ENCODE measurements at places on chromosomes 3 and 15.

DNA sequence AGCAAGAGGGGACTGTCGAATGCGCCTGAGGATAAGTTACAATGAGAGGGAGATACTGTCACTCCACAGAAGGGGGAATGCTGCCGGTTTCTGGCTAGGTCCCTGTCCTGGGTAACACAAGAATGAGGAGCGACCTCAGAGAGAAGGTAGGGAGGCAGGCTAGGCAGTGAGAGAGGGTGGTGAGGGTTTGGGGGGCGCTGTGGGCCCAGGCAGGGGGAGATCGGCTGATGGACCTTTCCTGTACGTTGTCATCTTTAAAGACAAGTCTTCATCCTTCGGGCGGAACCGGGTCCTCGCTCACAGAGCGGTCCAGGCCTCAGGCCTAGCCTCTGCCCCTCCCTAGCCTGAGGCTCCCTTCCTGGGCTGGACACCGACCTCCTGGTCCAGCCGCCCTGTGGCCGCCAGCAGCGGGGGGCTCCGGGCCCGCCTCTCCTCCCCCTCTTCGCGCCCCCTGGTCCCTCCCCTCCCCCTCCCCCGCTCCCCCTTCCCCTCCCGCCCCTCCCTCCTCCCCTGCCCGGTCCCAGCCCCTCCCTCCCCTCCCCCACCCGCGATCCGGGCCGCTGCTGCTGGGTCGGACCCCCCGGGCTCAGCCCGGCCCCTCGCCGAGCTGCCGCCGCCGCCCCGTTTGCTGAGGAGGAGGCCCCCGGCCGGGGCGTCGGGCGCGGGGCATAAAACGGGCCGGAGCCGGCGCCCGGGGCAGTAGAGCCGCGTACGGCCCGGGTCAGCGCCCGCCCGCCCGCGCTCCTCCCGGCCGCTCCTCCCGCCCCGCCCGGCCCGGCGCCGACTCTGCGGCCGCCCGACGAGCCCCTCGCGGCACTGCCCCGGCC is at the start of gene CHRD:
CHRD (plus strand) TSS at position 697 of the 827 bp plus-strand sequence. CDS start 265 bp downstream, outside the sequence.
- DNase-seq = no peak

DNA sequence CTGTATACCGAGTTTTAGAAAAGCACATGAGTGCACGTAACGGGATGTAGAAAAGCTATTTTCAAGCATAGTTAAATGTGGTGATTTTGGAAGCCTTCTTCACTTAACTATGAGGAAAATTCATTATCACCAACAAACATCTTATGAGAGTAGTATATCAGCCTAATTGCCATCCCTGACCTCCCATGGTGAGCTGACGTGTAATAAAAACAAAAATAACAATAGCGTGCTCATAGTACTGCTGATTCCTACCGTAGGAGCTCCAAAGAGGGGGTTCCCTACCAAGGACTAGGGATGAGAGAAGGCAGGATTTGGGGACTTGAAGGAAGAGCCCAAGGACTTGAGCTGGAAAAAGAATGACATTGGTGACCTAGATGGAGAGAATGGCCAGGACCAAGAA is 16.9 kb downstream of the ST8SIA2 start:
- DNase-seq = no peak

DNA sequence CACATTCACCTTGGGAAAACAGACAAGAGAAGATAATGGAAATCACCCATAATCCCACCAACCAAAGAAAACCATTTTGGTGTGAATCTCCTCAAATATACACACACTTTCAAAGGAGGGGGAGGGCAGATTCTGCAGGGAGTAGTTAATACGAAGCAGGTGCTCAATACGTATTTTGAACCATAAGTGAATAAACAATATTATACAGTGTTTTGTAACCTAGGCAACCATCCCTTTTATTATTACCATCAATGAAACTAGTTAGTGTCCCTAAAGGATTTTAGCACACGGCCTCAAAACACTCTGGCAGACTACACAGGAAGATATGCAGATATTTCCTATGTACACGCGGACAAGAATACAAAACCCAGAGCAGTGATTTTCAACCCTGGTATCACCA is 6.1 kb downstream of the OSBPL10 start:
- no peak for DNase-seq

DNA sequence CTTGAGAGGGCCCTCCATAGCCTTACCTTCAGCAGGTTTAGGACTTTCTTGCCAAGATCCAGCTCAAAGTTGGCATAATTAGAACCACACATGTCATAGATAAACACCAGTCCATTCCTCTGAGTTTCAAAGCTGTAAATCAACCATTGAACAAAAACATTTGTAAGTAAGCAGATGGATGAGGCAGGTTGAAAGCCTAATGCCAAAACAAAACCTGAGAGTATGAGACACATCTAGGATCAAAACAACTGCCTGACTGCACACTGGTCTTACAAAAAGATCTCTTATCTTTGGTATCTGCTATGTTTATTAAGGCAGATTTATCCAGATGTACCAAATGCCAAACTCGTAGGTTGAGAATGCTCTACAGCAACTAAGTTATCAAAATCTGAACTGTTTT is 61.9 kb downstream of the PTPN9 start:
- no peak for DNase-seq

GRCh38 chr15:75869446-75869845 is 26.2 kb downstream of the UBE2Q2 start:
- DNase-seq = no peak

GRCh38 chr3:132315851-132316250 is 1.4 kb upstream of the ACP3 start:
- DNase-seq = no peak

DNA sequence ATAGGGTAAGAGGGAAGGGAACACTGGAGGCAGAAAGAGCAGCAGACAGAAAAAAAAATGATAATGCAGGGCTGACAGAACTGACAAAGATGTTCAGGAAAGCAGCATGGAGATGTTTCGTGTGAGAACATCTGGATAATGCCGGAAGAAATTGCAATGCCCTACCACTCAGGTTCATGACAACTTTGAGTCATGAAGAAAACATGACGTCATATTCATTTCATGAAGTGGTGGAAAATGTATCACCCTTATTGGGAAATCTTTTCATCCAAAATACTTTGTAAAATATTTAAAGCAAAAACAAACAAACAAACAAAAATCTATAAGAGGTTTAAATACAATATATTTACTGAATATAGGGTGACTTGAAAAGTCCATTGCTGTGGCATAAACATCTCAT is 305.4 kb upstream of the IGF1R start:
- no peak for DNase-seq

DNA sequence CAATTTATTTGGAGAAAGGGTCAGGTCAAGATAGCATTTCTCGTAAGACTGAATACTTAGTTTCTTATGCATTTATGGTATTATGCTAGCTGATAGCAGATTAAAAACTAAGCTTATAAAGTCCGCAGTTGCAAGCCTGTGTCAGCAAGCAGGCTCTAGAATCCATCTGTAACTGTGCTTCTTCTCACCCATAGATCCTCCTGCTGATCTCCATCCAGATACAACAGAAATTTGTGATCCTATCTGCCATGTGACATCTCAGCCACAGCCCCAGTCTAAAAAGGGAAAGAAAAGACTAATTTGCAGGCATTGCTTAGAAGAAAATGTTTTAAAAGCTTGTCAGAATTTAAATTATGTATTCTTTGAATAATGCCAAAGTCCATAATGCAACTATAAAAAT is 265.4 kb upstream of the CCDC54 start:
- DNase-seq = no peak

- no peak for DNase-seq
Measured at GRCh38 chr15:94703596-94703995, 472.2 kb downstream of the MCTP2 start.

- no peak for DNase-seq
Measured at GRCh38 chr3:14775563-14775962, 43.2 kb upstream of the FGD5 start.

DNA sequence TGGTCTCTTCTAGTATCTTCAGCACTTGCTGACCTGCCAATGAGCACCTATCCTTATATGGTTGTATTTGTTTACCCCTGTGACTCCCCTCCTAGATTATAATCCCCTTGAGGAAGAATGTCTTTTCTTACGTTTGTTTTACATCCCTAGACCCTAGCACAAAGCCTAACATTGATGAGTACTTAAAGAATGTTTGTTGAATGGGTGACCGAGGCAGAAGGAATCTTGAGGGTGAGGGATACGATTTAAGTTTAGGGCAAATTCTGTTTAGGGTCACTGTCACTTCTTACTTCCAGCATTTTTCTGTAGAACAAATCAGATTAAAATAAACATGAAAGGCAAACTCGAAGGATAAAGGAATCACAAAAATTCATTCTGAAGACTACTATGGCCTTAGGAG is 80.9 kb upstream of the FAM98B start:
- no peak for DNase-seq

DNA sequence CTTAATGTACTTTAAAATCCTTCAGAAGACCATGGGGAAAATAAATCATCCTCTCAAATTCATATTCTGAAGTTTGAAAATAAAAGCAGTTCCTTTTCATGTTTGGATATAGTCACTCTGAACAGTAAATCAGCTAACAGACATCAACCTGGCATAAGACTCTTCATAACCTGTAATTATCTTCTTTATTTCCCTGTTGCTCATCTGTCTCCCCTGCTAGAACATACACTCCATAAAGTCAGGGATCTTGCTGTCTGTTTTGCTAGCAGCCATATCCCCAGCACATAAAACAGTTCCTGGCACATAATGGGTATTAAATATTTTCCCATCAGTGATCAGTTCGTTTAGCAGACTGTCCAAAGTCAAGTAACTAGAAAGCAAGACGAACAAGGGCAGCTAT is 11.2 kb downstream of the VGLL4 start:
- no peak for DNase-seq

- no peak for DNase-seq
Measured at GRCh38 chr3:151213881-151214280, 10.9 kb upstream of the GPR171 start.

DNA sequence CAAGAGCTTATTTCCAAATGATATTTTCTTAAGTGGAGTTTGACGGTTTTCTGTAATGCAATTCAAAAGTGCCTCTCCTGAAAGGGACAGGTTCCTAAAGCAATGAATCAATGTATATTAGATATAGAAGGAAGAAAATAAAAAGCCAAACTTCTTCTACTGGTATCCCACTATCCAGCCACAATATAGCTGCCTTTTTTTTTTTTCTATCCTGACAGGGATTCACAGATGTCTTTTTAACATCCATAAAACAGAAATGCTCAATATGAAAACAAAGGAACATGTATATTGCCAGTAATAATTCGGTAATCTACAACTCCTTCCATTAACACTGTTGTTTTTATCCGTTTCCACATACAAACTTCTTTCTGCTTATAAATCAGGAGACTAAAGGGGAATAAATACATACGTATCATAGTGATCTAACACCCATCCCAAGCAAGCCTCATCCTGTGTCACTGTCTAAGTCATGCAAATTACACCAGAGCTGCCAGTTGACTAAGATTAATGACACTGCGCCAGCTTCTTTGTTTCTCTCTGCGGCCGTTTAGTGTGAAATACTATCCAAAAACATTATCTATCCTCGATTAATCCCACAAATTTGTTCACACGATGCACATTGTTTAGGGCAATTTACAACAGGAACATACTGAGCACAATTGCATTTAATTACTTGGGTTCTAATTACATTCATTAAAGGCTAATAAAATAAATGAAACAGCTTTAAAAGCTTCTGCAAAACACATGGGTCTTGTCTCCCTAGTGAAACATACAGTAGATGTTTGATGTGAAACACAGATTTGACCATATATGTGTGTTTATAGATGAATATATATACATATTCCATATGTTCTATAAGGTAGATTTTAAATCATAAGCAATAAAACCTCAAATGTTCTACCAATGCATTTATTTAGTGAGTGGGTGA is 51.9 kb upstream of the CDIN1 start:
- no peak for DNase-seq

GRCh38 chr3:9402410-9403228 is 5.2 kb downstream of the SETD5 start:
- no peak for DNase-seq

DNA sequence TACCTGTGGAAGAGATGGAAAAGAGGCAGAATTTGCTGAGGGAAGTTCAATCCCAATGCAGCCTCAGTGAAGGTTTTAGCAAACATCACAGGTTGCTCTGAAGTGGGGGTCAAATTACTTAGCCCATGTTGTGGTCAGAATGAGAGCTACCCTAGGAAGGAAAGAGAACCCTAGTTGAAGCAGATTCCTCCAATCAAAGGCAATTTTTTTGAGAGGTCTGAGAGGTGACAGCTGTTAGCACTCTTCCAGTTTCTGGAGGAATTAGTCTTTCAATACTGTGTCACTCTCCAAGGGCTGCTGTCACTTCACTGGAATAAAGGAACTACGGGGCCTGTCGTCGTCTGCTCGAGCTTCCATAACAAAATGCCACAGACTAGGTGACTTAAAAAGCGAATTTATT is 584.2 kb upstream of the DPPA4 start:
- no peak for DNase-seq

- DNase-seq = no peak
Measured at GRCh38 chr3:54865316-54865715, 62.5 kb downstream of the LRTM1 start.

- DNase-seq = no peak
Measured at GRCh38 chr3:124230998-124231397, 239.1 kb upstream of the ROPN1 start.

DNA sequence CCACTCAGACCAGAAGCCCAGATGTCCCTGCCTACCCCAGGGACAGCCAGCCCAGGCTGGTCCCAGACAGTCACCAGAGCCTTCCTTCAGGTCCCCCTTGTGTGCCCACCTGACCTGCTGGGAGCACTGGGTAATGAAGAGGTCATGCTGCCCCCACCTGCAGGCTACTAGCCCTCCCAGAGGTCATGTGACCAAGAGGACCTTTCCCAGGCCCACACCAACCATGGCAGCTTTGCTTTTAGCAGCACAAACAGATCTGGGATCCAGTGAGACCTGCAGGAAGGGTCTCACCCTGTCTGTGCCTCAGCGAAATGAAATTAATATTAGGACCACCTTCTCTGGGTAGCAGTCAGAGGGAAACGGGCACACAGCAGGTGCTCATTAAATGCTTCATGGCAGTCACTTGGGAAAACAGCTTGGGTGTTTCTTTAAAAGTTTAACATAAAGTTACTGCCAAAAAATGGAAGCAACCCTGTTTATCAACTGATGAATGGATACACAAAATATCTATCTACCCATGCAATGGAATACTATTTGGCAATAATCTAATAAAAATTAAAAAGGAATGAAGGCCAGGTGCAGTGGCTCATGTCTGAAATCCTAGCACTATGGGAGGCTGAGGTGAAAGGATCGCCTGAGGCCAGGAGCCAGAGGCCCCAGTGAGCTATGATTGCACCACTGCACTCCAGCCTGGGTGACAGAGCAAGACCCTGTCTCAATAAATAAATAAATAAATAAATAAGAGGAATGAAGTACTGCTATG is 43.7 kb downstream of the DNAJB8 start:
- no peak for DNase-seq

- no peak for DNase-seq
Measured at GRCh38 chr3:17360991-17361390, 381.4 kb downstream of the TBC1D5 start.

DNA sequence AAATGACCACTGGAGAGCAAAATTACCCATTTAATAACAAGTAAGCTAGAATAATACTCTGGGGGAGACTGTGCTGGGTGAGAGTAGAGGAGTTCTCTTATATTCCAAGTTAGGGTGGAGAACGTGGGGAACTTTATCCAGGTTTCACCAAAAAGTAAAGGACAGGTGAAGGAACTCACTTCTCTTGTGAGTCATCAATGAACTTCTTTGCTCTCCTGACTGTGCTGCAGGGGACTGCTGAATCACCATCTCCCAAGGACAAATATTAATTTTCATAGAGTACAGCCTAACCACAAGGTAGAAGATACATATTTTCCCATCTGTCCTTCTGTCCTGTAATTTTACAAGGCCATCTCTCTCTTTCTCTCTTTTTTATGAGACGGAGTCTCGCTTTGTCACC is 8.3 kb upstream of the PDCD6IP start:
- no peak for DNase-seq

Measured in esophagus squamous epithelium (tissue), 5 donors.